ENCODE measurements at places on chromosomes 2 and 18. TPM values are rescaled to one million over a fixed set of nuclear protein-coding genes. Genes with fewer than 3 reads are reported as not detected.
A peak's percentile ranks its signal among the peaks of the same experiment; 100 is the strongest.

GRCh38 chr2:60094450-60094929, 459.0 kb downstream of the BCL11A start:
- DNase-seq, result no peak

GRCh38 chr2:28219138-28219537, 173.5 kb upstream of the FOSL2 start:
- no peak for DNase-seq

GRCh38 chr18:11990539-11990938, 9.2 kb downstream of the IMPA2 start:
- peak; percentile 6 for DNase-seq

- peak; percentile 37 for DNase-seq
Measured at GRCh38 chr2:55518841-55519165, 715 bp upstream of the CFAP36 start.

GRCh38 chr2:39059366-39059952, 61.4 kb downstream of the SOS1 start:
- peak; percentile 47 for DNase-seq

DNA sequence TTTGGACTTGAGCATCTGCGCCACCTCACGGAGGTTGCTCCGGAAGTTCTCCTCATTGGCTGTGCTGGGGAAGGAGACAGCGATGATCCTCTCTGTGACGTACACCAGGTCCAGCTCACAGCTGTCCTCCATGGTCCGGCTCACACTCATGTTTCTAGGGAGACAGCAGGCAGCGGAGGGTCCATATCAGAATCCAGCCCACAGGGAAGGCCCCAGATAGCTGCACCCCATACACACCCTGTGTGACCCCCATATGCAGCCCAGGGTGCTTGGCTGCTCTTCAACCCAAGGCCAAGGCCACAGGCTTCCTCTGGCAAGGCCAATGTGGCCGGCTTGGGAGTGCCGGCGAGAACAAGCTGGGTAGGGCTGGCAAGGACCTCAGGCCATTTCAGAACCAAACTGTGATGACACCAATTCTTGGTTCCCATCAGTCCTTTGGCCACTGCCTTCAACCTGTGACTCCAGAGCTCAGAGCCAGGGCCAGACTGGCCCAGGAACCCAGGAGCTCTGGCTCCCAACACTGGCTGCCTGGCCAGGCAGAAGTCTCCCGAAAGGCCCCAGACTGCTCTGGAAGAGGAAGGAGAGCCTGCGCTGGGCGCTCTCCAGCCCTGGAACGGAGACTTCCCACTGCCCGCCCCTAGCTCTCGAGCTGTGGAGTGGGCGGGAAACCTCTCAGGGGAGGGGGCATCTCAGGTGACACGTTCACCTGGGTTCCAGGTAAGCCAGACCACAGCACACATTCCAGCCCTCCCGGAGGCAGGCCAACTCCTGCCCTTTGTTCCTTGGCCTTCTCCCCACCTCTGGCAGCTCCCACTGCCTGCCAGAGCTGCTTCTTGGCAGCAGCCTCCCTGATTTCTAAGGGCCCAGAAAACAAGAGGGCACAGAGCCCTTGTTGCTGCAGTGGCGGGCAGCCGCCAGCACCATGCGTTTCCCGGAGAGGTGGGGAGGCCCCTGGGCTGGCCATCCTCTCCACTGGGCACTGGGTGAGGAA, 104.7 kb downstream of the TNS1 start:
- DNase-seq, result no peak

DNA sequence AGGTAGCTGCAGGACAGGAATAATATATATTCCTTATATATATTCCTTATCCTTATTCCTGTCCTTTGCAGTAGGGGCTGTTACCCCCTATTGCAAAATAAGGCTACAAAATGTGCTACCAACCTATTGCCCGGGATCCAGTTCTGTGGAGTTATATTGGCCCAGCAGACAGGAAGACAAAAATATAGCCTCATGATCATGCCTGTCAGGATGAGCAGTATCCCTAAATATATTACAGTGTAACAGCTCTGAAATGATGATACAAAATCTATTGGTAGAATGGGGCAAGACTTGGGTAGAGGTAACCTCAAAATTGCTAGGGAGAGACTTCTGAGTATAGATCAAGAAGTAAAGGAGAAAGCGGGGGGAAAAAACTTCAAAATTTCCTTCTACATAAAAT, 31.6 kb upstream of the MARCHF7 start:
- DNase-seq, result no peak

DNA sequence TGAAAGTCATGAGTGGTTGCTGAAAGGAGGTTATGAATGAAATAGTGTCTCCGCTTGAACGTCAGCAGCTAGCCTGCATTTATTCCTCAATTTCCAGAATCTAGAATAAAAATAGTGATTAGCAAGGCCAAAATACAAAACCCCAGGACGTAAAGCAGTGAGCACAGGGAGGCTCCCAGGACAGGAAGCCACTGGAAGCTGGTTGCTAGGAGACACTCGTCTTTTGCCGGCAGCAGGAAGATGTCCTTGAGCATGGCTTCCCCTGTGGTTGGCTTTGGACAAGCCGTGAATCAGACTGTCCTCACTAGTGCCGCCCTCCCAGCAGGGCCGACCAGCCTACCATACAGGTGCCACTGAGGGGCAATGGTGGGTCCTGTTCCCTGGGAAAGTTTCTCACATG, 374.4 kb downstream of the MTX2 start:
- DNase-seq, result no peak

FOXI3 gene
- not detected for polyA plus RNA-seq

RAB6C gene
- polyA plus RNA-seq, result 0.17 TPM

IGFBP5 gene
- polyA plus RNA-seq, result 362 TPM

HOXD13 gene
- not detected for polyA plus RNA-seq

RRM2 gene
- 3.6 TPM for polyA plus RNA-seq

SFT2D3 gene
- polyA plus RNA-seq, result 5.1 TPM

Measured in kidney (tissue), 22 donors.